ENCODE measurements at places on chromosomes 4 and X.

DNA sequence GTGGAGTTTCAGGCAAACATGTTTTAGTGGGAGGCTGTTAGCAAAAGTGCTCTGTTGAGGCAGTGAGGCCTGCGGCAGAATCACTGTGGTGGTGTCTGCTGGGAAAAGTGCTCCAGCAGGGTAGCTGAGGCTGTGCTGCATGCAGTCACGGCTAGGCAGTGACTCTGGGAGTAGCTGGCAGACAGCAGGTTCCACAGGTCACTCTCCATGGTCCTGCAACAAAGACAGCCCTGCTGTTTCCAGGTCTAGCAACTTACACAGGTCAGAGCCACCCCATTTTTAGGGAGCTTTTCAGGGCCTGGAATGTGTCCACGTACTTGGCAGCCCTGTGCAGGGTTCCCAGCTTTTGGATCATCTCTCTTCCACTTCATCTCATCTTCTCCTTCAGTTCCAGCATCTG is 184.3 kb downstream of the NAA11 start:
- DNase-seq, result no peak

GRCh38 chr4:116015062-116015461 is 901.6 kb upstream of the NDST4 start:
- no peak for DNase-seq

DNA sequence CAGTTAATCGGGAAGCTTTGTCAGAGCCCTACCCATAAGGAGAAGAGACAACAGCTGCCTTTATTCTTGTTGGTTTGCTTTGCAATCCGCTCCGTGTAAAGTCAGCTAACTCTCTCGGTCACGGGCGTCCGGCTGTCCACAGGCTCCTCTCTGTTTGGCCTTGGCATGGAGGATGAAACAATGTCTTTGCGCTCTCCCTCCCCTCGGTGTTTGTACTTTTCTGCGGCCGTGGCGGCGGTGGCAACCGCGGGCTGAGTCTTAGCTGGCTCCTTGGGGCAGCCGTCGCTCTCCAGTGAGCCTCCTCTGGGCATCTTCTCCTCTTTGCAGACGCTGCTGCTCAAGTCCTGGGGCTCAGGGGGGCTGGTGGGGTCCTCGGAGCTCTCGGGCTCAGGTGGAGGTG is 10.6 kb upstream of the IRAK1 start:
- DNase-seq, result no peak

GRCh38 chrX:83511208-83511607 is 3.1 kb downstream of the POU3F4 start:
- DNase-seq, result no peak

DNA sequence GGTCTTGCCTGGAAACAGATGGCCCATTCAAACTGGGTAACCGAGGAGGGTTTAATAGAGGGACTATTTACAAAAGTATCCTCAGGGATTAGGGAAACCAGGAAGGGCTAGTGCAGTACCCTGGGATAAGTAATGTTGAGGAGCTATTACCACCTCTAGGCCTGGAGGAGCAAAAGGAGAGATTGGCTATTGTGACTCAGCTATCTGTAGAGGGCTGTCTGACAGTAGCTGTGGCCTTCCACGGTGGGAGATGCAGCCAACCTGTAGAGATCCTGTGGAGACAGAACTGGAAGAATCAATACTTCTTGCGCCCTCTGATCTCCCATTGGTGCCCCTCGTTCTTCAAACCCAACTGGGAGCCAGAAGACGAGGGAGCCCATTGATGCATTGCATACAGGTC is 34.1 kb upstream of the RPS6KA3 start:
- no peak for DNase-seq

DNA sequence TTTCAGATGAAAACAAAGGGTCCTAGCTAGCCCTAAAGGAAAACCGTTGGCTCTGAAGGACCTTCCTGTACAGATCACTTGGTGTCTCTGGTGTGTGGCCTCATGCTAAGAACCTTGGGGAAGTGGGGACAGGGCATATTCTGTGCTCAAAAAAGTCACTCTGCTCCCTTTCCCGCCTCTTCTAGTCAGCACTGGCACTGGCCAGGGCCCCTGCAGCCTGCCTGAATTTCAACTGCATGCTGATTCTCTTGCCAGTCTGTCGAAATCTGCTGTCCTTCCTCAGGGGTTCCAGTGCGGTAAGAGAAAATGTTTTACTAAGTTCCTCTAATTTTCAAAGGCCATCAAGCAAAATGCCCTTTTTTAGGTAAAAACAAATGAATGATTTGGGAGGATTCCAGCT is 3.4 kb downstream of the CYBB start:
- DNase-seq, result no peak

- no peak for DNase-seq
Observed at GRCh38 chr4:134546279-134546678, 344.7 kb upstream of the PABPC4L start.

GRCh38 chr4:59222221-59222620 is 1977.9 kb upstream of the ADGRL3 start:
- no peak for DNase-seq

GRCh38 chr4:26320538-26321372 is at the start of gene RBPJ:
Gene RBPJ (plus strand): TSS chr4:26321014. CDS start chr4:26321029, 15 bp downstream.
- DNase-seq, result peak; percentile 88
